ENCODE measurements at places on chromosomes 7 and 10. TPM values are rescaled to one million over a fixed set of nuclear protein-coding genes. Genes with fewer than 3 reads are reported as not detected.

GRCh38 chr7:2794836-2795636, 49.1 kb downstream of the GNA12 start:
- no peak for DNase-seq

GRCh38 chr10:110779489-110779888, 92.2 kb upstream of the PDCD4 start:
- DNase-seq = no peak

GRCh38 chr7:134761266-134761665, 18.2 kb upstream of the CALD1 start:
- DNase-seq = no peak

- no peak for DNase-seq
Measured at GRCh38 chr10:99770408-99771045, 11.9 kb upstream of the ABCC2 start.

DNA sequence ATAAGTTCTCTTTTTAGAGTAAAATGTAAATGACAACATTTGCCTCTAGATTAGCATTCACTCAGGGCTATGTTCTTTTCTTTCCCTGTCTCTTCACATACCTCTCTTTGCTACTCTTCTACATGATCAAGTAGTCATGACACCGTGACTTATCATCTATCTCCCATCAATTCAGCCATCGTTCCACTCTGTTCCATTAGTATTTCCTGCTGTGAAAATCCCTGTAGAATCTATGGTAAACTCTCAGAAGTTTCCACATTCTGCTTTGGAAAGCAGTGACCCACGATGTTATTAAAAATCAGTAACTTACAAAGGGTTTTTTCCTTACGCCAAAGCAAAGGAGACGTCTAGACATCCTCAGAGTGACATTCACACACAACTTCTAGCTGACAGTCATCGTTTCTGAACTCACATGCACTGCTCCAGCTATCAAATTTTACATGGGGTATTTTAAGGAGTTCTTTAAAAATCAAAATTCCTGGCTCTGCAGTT, 135.6 kb downstream of the SEMA3C start:
- no peak for DNase-seq

- DNase-seq = no peak
Measured at GRCh38 chr7:37398403-37398802, 50.3 kb downstream of the ELMO1 start.

GRCh38 chr10:26274391-26274790, 57.8 kb downstream of the GAD2 start:
- DNase-seq = no peak

DNA sequence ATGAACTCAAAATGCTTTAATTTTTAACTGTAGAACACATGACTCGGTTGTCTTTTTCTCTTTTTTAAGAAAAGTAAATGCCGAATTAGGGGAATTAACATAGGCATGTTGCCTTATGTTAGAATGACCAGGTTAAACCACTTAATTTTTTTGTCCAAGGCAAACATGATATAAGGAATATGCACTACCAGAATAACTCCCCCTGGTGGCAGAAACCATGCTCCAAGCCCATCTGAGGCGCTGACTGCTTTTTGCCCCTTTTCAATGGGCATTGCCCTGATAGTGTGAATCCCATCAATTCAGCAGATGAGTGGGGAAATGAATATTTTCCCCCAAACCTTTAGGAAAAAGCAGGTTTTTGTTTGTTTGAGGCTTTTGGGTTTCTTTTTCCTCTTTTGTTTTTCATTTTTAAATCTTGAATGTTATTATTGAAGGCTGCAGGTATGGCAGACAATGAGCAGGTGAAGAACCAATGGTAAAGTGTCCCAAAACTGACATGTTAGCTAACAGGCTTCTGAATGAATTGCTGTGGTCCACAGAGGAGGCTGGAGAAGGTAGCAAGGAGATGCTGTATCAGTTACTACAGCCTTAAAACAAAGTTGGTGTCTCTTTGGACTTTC, 284.3 kb downstream of the SORCS3 start:
- no peak for DNase-seq

DNA sequence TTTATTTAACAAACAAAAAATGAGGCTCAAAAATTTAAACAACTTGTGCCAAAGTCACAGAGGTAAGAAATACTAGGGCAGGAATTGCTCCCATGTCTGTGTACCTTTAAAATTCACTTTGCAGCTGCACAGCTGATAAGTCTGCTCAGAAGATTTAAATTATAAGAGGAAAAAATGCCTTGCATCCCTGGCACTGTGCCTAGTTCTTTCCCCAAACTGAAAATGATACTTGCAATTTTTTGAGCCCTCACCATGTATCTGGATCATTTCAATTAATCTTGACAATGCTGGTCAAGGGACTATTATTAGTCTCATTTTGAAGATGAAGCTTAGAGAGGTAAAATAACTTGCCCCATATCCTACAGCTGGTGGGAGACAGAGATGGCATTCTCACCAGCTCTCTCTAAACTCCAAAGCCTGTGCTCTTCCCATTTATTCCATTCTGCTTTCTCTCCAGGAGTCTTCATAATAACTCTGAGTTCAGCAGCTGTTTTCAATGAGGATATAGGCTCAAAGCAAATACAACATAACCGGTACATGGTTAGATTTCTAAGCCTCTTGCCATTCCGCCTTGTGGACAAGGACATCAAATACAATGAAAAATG, 350.5 kb upstream of the LRRTM3 start:
- no peak for DNase-seq

GRCh38 chr7:123260428-123260960, 60.7 kb upstream of the SLC13A1 start:
- DNase-seq = no peak

DNA sequence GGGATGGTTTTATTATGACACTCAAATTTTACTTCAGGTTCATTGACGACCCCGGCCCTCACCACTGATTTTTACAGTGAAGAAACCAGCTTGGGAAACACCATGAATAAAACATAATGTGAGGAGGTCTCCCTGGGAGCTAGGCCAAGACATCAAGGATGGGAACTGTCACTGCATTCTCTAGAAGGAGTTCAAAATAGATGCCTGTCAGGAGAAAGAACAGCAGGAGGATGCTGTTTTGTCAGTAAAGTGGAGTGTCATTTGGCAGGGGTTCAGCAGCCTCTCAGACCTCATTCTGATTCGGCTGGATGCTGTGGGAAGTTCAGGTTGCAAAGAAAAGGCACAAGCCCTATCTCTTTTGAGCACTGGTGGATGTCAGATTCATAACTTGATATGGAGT, 360.3 kb upstream of the C7orf33 start:
- DNase-seq = no peak

DNA sequence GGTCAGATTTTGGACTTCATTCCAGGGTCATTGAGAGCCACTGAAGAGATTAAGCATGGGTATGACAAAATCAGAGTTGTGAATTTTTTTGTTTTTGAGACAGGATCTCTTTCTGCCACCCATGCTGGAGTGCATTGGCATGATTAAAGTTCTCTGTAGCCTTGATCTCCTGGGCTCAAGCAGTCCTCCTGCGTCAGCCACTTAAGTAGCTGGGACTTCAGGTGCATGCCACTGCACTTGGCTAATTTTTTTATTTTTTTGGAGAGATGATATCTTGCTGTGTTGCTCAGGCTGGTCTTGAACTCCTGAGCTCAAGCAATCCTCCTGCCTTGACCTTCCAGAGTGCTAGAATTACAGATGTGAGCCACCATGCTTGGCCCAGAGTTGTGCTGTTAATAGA, 52.5 kb upstream of the GLCCI1 start:
- DNase-seq = no peak

GRCh38 chr10:73950155-73950948, 39.4 kb downstream of the PLAU start:
- DNase-seq = no peak

DNA sequence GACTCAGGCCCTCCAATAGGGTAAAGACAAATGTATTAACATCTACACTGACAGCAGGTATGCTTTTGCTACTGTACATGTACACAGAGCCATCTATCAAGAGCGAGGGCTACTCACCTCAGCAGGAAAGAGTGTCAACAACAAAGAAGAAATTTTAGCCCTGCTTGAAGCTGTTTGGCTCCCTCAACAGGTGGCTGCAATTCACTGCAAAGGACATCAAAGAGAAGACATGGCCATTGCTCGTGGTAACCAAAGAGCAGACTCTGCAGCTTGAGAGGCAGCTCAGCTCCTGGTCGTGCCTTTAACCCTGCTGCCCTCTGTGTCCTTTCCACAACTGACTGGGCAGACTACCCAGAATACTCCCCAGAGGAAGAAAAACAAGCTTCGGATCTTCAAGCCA, 5.1 kb downstream of the AKR1B15 start:
- DNase-seq = no peak

DNA sequence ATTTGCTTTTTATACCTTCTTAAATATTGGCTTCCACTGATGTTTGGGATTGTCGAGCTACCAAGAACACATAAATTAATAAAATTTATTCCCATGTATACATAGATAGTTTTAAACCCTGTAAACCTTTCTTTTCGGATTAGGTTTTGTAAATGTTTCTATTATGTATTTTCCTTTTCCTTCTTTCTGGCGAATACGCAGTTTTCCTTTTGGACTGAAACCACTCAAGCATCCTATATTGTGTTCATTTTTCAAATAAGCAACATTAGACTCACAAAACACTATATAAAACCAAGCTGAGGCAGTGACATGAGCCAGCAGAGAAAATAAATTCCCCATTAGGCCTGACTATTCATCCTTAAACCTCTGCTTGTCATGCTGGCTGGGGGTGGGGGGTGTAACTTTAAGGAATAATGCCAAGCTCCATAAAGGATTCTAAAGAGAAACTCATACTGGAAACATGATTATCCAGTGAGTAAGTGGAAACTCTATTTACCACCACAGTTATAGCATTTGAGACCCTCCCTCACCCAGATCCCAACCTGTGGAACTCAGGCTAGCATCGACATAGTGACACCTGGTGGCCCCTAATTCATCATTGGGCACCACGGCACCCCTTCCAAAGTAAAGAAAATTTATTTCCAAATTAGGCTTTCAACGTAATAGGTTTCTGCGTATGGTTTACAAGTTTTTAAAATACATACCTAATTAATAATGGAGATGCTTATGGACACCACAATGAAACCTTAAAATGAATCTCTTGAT, 86.5 kb upstream of the CELF2 start:
- DNase-seq = no peak

DNA sequence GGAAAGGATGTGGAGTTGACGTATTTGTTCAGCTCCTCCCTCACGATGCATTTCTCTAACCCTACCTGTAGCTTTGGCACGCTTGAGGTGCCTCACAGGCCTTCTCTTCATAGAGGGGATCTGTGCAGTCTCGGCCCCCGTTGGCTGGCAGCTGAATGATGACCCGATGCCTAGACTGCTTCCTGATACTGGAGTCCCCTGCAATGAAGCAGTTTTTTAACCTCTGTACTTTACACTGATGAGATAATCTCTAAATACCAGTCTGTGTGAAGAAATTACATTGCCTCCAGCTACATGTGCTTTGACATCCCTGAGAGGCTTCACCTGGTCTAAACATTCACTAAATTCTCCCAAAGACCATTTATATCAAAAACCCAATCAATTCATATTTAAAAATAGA, 370.1 kb downstream of the THSD7A start:
- no peak for DNase-seq

DNA sequence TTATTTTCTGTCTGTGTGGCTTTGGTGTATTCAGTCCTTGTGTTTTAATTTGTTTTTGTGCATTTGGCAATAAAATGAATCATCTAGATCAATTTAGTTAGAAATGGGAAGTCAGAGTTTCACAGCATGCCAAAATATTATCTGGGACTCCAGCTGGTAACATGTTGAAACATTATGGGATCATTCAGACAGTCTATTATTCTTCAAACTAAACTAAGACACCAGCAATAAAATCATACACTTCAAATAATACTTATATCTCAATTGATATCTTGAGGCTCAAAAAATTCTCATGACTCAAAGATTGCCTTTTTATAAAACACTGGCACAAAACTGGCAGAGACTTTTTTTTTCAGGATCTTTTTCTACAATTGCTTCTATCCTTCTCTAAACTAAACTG, 5.8 kb upstream of the RP9 start:
- DNase-seq = no peak

PARG gene
- total RNA-seq = 18.6 TPM

INA gene
- total RNA-seq = 1.5 TPM

RBP4 gene
- not detected for total RNA-seq

STAG3 gene
- 0.40 TPM for total RNA-seq
